ENCODE measurements at places on chromosomes 4 and X. TPM values are rescaled to one million over a fixed set of nuclear protein-coding genes. Genes with fewer than 3 reads are reported as not detected.

The HNRNPH2 gene
- total RNA-seq = 51.4 TPM

DNA sequence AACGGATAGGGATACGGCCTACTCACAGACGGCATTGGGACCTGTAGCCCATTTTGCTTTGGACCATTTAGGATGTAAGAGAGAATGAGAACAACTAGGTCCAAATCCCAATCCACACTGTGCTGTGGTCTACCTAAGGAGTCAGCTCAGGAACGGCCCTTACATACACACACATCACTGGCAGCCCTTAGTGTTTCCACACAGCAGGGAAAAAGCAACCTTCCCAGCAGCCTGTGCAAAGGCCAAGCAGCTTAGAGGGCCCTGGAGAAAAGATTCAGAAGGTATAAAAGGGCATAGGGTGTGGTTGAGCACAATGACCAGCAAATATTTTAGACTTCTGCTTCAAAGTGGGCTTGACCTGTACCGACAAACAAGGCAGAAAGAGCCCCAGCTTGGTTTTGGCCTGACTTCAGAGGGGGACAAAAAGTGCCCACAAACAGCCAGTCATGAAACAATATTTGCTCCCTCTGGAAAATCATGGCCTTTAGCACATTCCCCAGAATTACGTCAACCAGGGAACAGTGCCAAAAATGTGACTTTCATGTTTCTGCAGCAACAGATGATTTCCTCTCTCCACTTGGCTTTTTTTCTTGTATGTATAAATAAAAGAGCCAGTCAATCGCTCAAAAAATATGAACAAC lies 359.5 kb upstream of the FGF16 start:
- no peak for DNase-seq
- H3K27ac ChIP-seq = peak overlapping the region; percentile 61
- H3K4me1 ChIP-seq = no peaks in the 10 kb centered on the region
- H3K36me3 ChIP-seq = no peaks in the 10 kb centered on the region
- no peak overlapping the region for H3K4me3 ChIP-seq

- H3K4me3 ChIP-seq = no peak overlapping the region
- H3K27me3 ChIP-seq = no peaks in the 10 kb centered on the region
- H3K4me1 ChIP-seq = peaks cover 16% of the 10 kb centered on the region
Observed at GRCh38 chr4:138595731-138596460, 353.7 kb upstream of the SLC7A11 start.

- no peaks in the 10 kb centered on the region for H3K4me1 ChIP-seq
- H3K27ac ChIP-seq = no peak overlapping the region
- no peaks in the 10 kb centered on the region for H3K27me3 ChIP-seq
- DNase-seq = no peak
Observed at GRCh38 chrX:110055616-110056015, 52.7 kb downstream of the TMEM164 start.
